ENCODE measurements at places on chromosomes 5 and 9.

DNA sequence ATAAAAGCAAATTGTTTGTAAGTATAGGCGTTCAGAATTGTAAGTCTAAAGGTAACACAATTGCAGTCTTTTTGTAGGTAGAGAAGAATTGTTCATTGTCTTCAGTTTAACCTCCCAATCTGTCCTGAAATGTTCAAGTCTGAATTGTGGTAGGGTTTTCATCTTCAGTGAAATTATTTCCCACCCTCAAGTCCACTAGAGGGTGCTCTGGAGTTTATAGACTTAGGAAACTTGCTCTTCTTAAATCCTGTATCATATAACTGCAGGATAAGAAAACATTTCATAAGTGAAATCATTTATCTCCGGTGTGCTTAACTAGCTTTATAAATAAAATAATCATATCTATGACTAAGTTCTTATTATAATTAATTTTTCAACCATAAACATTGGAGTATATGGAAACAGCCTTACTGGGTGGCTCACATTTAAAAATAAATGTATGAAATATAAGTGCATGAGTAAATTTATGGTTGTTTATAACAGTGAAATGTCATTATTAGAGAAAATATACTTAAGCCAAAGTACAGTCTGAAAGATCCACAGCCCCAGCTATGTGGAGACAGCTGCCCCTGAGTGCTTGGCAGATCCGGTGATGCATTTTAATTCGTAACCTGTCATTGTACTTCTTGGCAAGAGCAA lies 182.4 kb upstream of the OTULINL start:
- DNase-seq: peak; percentile 62

GRCh38 chr5:73120222-73121118 lies at the start of gene TMEM171:
Gene TMEM171, plus strand, starts transcription at chr5:73120575. Its CDS starts 2,799 bp downstream, at chr5:73123374.
- DNase-seq: peak; percentile 56

DNA sequence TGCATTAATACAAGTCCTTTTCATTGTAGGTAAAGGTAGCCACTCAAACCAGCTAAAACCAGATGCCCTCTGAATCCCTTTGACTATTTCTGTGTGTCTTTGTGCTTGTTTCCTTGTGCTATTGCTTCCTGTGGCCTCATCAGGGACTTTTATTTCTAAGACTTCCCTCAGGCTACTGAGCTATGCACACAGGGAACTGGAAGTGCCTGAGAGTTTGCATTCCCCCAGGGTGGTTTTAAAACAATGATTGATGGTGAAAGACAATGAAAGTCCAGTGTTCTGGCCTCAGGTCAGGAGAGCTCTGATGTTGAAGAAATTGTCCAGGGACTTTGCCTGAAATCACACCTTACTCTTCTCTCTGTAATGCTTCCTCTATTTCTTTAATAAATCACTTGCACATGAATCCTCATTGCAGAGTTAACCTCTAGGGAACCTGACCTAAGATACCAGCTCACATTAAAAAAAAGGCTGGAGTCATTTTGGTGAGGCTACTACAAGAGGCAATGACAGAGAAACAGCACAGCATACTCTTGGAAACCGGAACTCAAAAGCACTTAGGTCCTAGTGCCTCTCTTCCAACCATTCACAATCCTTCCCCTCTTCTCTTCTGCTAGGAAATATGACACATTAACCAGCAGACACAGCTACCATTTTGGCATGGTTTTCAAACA lies 158.1 kb upstream of the NREP start:
- DNase-seq: no peak

- DNase-seq: no peak
Observed at GRCh38 chr9:80952363-80952922, 736.9 kb downstream of the TLE1 start.

- no peak for DNase-seq
Observed at GRCh38 chr5:150789943-150790611, 11.5 kb downstream of the SMIM3 start.

GRCh38 chr5:61186634-61187033 lies 24.4 kb upstream of the SMIM15 start:
- DNase-seq: no peak

GRCh38 chr5:171395042-171395441 lies 7.4 kb downstream of the NPM1 start:
- DNase-seq: no peak

DNA sequence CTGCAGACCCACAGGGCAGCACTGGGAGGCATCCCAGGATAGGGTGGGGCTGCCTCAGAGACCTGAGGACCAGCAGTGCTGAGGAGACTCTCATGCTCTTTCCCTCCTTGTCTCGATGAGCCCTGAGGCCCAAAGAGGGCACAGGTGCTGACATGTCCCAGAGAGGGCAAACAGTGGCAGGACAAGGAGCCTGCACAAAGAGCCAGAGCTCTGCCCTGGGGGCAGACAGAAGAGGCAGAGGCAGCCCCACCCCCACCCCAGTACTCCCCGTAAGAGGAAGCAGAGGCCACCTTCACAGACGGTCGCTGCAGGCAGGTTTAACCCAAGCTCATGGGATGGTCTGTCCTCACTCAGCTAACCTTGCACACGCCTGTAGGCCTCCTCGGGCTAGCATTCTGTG lies 29.4 kb upstream of the TTLL11 start:
- DNase-seq: no peak

GRCh38 chr5:471750-472058 lies 28.7 kb downstream of the EXOC3 start:
- DNase-seq: no peak

DNA sequence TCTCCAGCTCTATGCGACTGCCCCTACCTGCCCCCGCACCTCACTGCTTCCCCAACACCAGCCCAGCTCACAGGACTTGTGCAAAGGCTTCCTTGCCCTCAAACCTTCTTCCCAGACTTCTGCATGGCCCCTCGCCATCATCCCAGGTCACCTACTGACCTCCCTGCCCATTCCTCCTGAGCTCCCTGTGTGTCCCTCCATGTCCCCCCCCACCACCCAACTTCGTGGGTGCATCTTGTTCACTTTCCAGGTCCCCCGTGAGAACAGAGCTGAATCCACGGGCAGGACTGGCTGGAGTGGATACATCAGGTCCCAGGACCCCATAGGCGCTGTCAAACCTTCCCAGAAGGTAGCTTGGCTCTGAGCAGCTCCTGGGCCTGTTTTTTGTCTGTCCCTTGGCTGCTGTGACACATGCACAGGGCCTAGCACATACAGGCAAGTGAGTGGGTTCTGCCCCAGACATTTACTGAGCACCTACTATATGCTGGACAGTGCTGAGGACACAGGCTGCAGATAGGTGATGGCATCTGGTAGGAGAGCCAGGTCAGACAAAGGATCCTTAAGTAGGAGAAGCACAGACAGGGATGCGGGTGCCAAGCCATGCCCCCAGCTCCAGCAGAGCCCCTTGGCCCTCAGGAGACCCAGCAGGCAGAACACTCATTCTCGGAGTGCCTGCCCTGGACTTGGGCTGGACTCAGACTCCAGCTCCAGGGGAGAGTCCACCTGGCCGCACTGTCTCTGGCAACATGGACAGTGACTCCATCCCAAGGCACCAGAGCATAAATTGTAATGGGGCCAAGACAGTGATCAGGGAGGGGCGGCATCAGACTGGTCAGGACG lies 15.0 kb downstream of the NINJ1 start:
- no peak for DNase-seq

DNA sequence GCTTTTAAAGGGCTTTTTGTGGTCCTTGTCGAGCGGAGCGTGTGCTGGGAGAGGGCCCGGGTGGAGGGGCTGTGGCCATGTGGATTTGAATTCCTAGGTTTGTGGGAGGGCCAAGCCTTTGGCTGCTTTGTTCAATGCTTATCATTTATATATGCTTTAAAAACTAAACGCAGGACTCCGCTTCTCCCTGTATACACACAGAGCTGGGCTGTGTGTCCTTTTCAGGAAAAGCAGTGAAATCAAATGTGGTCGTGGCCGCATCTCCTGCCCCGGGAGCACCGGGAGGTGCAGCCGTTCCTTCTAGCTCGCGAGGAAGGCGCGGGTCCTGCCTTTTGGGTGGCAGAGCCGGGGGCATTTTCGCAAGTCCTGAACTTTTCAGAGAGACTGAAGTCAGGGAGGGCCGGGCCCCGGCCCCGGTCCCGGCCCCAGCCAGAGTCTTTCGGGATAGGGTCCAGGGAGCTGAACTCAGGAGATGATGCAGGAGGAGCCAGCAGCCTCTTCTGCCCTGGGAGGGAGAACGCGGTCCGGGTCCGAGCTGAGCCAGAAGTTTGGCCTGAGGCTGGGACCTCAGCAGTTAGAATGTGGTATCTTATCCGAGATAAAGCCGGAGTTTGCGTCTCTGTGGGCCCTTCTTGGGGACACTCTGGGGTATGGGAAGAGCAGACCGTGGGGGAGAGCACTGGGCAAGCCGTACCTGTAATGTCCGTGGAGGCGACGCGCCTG lies 158.8 kb downstream of the C9orf152 start:
- peak; percentile 55 for DNase-seq

DNA sequence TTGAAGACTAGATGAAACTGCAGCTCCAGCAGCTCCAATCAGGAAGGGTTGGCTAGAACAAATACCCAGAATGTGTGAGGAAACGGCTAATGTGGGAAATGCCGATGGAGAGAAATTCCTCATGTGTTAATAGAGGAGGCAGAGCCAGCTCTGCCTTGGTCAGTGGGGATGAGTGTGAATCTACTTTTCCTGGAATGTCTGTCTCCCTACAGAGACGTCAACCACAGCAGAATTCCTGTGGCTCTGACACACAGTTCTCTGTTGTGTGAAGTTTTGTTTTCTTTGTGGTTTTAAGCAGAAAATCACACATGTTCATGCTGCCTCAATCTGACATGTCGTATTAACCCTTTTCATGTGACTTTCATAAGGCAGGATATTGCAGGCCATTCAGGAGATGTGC lies 476.6 kb upstream of the WWC1 start:
- no peak for DNase-seq

- DNase-seq: no peak
Observed at GRCh38 chr5:102833146-102833545, 78.0 kb downstream of the PAM start.

DNA sequence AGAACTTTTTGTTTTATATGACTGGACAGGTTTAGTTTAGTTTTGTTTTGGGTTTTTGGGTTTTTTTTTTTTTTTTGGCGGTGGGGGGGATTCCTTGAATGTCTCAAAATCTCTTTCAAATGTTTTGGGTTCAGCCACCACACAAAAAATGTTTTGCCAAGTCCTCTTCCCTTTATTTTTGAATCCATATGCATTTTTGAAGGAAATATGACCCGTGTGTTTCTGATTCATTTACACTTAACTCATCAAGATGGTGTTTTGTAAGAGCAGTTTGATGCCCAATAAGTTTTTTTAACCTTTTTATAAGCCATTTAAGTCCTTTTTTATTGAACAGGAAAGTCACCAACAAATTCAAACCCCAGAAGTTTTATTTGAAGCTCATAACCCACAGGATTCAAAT lies 209.8 kb downstream of the CWC27 start:
- no peak for DNase-seq

DNA sequence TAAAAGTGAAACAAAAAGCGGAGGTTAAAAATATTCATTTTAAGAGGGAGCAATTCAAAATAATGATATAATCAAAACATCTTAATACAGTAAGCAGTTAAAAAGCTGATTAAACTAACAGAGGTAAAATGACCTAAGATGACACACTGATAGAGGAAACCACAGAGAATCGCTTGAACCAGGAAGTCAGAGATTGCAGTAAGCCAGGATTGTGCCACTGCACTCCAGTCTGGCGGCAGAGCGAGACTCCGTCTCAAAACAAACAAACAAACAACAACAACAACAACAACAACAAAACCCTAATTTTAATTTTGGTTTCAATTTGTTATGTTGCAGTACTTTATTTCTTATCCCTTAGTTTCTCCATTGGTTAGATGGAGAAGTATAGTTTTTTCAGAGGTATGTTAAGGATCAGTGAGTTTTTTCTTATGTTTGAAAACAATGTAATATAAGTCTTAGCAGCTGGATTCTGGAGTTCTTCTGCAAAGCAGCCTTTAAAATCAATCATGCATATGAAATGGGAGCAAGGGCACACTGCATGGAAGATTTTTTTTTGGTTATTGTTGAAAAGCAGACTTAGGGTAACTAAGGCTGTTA lies 58.5 kb downstream of the MLANA start:
- peak; percentile 49 for DNase-seq

DNA sequence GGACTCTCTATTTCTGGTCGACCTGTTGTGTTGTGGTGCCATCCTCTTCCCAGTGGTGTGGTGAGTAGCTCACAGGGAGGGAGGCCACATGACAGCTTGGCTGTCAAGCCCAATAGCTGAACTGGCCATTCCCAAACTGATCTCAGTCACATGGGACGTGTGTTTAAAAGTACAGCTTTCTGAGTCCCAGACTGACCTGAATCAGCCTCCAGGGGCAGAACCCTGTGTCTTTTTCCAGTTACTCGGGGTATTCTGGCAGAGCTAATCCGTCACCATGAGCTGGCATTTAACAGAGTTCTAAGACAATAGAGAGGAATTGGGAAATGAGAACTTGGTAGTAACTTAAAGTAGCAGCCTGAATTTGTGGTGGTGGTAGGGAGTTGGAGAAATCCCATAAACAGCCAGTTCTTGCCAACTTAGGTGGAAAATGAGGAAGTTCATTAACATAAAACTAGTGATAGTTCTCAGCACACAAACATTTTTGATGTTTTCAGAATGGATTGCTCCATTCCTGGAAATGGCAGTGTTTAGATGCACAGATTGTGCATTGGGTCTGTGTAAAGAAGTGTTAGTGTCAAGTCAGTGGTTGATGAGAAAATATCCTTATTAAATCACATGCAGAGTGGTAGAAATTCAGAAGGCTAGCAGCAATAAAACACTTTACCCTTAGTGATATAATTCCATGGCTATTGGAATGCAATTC lies 50.9 kb downstream of the GPR107 start:
- no peak for DNase-seq
